Activated T-helper 1 cell treated with anti-CD3 and anti-CD28 coated beads, Interleukin-2, amount 50 U/mL, for 16 hours (primary cell): ENCODE measurements at places on chromosomes 3 and 15.

DNA sequence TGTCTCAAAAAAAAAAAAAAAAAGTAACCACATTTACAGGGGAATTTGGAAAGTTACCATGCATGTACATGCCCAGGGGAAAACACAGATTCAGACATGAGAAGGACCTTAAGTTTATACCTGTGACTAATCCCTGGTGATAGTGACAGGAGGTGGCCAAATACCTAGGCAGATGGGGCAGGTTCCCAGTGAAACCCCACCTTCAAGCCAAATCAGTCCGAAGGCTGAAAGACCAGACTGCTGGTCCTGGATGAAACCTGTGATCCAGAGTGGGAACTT, 15.8 kb downstream of the SPCS1 start:
- no peak for DNase-seq

DNA sequence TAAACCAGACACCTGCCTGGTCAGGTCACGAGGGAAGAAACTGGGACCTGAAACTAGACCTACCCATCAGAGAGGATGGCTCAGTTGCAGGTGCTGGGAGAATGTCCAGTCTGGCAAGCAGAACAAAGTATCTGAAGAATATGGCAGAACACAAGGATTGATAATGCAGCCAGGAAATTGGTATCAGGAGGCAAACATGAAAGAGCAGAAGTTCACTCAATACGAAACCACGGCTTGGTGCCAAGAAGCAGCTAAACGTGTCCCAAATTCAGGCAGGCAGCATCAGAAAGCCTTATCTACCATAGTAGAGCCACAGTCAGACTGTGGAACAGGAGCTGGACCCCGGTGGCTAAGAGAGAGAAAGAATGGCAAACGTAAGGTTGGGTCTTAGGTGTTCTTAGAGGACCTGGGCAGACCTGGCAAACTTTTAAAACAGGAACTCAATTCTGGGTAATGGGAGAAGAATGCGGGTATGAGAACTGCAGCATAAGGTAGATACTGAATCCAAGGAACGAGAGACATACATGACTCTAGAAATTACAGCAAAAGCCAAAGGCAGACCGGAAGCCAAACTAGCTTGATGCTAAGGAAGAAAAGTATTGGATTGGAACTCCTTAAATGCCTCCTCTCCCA, 169.0 kb upstream of the NECTIN3 start:
- DNase-seq: no peak

DNA sequence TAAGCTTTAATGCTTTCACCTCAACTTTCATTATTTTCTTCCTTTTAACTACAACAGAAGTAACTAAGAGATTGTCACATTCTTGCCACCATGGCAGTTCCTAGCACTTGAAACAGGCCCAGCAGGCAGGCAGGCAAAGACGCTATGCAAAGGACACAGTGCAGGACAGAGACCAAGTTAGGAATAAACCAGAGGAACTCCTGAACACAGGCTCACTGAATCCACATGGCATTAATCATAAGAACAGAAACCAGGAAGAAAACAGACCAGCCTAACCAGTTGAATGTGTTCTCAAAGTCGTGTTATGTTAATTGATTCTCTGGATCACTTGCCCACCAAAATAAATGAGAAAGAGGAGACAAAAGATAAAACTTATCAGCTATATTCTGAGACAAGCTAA, 397.6 kb downstream of the TBL1XR1 start:
- no peak for DNase-seq

DNA sequence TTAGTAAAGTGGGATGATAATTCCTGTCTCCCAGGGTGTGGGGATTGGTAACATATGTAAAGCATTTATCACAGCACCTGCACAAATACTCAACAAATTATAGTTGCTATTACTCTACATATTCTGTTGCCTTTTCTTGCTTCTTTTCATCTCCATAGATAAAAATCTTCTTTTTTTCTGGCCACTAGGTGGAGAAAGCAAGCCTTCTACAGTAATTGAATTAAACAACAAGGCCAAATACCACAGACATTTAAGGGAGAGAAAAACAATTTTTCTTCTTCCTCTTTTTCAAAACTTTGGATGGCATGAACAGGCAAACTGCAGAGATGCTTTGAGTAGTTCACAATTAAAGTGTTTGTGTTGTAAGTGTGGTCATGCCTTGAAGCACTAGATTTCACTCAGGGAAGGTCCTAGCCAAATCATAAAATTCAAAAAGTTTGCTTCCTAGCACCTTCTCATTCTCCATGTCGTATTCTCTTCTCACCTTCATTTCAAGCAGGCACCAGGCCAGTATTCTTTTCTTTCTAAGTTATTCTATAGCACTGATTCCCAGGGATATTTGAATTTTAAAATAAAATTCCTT, 493.4 kb upstream of the TGFBR2 start:
- DNase-seq: no peak

GRCh38 chr3:71702131-71703024, 22.8 kb downstream of the EIF4E3 start:
- DNase-seq: no peak

GRCh38 chr3:74691946-74692345, 77.5 kb upstream of the CNTN3 start:
- no peak for DNase-seq

DNA sequence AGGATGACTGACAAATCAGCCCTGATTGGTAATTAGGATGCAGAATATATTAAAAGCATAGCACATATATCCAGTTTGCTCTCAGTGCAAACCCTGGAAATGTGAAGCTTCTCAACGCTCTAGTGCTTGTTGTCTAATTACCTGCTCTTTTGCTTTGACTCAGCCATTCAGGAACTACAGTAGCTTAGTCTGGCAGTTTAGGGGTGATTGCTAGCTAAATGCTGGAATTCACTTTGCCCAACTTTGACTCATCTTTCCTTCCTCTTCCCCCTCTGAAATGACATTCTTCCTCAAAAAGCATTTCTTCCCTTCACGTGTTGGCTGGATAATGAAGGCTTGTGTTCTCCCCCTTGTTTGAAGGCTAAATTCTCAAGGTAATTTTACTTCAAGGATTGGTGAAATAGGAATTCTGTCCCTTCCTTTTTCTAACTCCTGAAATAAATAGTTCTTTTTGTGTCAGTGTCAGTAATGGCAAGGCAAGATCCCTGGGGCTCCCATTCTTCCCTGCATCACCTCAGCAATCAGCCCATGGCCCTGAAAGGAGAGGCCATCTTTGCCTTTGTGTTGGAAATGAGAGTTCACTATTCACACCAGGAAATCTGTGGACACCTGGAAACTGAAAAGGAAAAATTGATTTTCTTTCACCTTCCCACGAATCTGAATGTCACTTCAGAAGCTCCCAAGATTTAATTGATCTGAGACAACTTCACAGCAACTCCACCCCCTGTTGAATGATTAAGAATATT, 103.6 kb downstream of the ECT2 start:
- no peak for DNase-seq

DNA sequence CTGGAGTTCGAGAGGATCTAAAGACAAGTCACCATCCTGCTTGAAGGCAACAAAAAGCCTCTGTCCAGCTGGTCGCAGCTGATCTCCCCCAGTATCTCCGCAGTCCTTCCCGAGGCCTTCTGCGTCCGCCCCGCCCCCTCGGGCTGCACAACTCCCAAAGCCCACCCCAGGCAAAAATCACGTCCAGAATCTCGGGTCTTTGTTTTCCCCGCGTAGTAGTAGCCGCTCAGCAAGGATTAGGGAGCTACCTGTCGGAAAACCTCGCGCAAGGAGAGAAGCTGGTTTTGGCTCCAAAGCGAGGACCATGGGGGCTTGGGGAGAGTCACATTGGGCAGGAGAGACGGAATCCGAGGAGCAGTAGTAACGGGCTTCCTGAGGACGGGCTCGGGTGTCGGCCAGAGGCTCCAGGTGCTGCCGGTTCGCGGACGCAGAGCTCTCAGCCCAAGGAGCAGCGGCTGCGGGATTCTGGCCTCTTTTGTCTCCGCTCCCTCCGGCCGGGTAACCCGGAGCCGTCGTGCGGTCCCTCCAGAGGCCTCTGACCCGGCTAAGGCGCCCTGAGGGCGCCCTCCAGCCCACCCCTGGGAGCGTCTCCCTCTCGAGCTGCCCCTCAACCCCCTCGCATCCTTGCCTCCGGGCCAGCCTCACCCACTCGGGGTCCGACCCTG, 401 bp downstream of the ZSCAN29 start:
- DNase-seq: no peak

DNA sequence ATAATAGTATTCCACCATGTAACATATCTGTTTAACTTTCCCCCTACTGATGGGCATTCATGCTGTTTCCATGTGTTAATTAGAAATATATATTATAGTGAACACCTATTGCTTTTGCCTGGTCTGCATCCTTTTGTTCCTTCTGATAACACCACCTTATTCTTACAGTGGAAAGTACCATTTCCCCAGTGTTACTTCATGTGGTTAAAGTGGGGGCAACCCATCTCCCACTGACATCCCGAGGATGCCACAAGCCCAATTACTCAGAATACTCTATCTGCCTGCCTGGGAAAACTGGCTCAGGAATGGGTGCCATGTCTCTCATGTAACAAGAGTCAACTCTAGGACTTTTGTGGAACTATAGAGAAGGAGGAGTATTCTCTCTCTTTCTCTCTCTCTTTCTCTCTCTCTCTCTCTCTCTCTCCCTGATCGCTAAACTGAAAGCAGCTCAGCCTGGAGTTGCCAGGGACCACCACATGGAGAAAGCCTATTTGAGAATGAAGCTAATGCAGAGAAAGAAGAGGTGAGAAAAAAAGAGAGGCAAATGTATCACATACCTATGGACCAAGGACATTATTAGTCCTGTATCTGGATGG, 66.4 kb upstream of the PPIB start:
- no peak for DNase-seq

DNA sequence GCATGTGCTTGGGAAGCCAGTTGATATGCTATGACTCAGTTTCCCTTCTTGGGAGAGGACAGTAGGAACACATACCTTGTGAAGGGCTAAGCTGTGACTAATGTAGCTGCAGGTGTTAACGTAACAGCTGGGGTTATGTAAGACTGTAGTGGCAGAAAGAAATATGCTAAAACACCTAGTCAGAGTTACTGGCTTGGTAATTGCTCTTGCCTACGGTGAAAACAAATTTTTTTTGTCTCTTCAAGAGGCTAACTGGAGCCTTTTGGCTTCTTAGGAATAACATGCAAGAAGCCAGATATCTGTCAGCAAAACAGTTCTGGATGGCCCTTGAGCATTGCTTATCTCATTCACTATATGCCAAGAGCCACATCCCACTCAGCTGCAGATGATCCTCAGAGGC, 1.4 kb downstream of the MAPKBP1 start:
- DNase-seq: no peak

DNA sequence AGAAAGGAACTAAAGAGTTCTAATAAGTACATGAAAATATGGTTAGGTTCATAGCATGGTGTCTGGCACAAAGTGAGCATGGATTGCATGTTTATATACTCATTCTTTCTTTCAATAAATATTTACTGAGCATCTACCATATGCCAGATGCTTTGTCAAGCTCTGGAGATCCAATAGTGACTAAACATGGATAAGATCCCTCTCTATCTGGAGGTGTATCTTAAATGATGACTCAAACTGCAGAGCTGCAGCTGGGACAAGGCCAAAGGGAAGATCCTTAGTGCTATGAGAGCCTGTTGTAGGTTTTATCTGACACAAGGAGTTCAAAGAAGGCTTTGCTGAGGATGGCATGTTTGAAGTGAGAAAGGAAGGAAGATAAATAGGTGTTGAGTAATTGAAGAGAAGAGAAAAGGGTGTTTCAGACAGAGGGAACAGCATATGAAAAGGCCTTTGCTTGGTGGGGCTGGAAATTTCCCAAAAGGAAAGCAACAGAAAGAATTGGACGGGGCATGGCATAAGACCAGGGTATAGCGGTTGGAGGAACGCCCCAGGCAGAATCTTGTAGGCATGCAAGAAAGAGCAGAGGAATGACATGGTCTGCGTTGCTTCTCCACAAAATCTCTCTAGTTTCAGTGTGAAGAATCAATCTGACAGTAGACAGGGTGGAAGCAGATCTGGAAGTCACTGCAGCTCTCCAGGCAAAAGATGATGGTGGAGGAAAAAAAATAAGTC, 239.9 kb upstream of the LRTM1 start:
- no peak for DNase-seq

- peak; percentile 55 for DNase-seq
Measured at GRCh38 chr15:70299931-70300869, 202.5 kb upstream of the TLE3 start.

GRCh38 chr3:132456571-132456970, 39.3 kb downstream of the DNAJC13 start:
- DNase-seq: no peak

GRCh38 chr3:154615471-154615870, 185.5 kb upstream of the GPR149 start:
- no peak for DNase-seq

- DNase-seq: no peak
Measured at GRCh38 chr3:37301980-37302708, 127.8 kb upstream of the LRRFIP2 start.

GRCh38 chr3:138332472-138333073, 2.9 kb upstream of the NME9 start:
- DNase-seq: no peak

- no peak for DNase-seq
Measured at GRCh38 chr3:194548346-194549321, 61.8 kb upstream of the ATP13A3 start.

DNA sequence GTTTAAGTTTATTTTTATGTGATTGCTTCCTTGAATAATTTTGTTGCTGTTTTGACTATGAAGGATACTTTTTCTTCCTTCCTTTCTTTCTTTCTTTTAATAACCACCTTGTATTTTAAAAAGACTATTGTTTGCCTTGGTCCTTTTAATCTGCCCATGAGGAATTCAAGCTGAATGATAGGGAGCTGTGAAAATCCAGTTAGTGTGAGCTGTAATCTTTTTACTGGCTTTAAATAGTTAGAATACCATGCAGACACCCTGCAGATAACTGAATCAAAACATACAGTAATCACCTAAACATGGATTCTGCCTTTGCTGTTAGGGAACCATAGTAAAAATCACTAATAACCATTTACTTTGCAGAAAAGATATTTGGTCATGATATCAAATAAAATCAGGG, 110.7 kb downstream of the RSRC1 start:
- no peak for DNase-seq

- DNase-seq: no peak
Measured at GRCh38 chr3:13167829-13168228, 94.6 kb upstream of the IQSEC1 start.

- DNase-seq: no peak
Measured at GRCh38 chr3:177441813-177442646, 244.7 kb upstream of the TBL1XR1 start.

DNA sequence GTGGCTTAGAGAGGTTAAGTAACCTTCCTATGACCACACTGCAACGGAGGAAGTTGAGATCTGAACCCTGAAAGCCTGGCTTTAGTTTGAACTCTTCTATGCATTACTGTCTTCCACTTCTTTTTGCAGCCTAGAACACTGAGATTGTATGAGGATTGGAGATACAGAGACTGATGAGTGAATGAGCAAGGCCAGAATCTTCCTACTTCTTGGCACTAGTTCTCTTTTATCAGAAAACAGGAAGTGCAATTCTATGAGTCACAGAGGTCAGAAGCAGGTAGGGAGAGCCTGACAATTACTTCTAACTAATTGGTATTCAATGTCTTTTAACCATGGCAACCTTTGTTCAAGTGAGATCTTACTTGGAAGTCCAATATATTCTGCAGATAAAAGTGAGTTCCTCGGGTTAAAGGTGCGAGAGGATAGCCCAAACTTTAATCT, 219.0 kb downstream of the SHQ1 start:
- no peak for DNase-seq
